ENCODE measurements at places on chromosomes 6 and 20. TPM values are rescaled to one million over a fixed set of nuclear protein-coding genes. Genes with fewer than 3 reads are reported as not detected.
A peak's percentile ranks its signal among the peaks of the same experiment; 100 is the strongest.

C20orf141 gene
- total RNA-seq = 177 TPM

HCRTR2 gene
- 0.50 TPM for total RNA-seq

EYA4 gene
- 11.3 TPM for total RNA-seq

TAAR9 gene
- 0.39 TPM for total RNA-seq

IRF4 gene
- total RNA-seq = 7.4 TPM

DUSP15 gene
- total RNA-seq = 175 TPM

EYA2 gene
- total RNA-seq = 14.6 TPM

SAPCD1 gene
- 10.4 TPM for total RNA-seq

GRCh38 chr6:12538881-12539357 lies 177.6 kb upstream of the PHACTR1 start:
- DNase-seq = peak; percentile 68

DNA sequence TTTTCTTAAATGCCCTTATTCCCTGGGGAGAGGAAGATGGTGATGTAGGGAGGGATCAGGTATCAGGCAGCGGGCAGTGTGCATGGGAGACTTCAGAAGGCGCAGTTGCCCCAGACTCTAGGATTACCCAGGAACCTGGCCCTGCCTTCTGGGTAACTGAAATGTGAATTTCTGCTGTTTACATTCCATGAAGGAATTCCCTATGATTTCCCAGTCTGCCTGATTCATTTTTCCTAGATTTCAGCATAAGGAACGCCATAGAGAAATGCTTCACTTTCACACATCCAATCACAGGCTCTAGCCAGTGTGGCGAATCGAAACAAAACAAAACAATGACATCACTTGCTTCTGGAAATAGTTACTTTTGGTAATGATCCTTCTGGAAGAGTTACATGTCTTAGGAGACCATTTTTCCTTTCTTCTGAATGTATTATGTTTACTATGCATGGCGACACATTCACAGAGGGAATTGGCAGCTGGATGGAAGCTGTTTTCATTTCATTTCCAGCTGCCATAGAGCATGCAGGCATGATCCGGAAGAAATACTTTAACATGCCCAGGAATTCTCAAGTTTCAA lies 33.3 kb downstream of the LRP11 start:
- DNase-seq = no peak

GRCh38 chr6:80330961-80331360 lies 224.5 kb downstream of the BCKDHB start:
- no peak for DNase-seq

- DNase-seq = no peak
Measured at GRCh38 chr20:55229451-55229850, 754.1 kb downstream of the DOK5 start.

- no peak for DNase-seq
Measured at GRCh38 chr20:4673371-4674001, 48.2 kb upstream of the PRND start.

DNA sequence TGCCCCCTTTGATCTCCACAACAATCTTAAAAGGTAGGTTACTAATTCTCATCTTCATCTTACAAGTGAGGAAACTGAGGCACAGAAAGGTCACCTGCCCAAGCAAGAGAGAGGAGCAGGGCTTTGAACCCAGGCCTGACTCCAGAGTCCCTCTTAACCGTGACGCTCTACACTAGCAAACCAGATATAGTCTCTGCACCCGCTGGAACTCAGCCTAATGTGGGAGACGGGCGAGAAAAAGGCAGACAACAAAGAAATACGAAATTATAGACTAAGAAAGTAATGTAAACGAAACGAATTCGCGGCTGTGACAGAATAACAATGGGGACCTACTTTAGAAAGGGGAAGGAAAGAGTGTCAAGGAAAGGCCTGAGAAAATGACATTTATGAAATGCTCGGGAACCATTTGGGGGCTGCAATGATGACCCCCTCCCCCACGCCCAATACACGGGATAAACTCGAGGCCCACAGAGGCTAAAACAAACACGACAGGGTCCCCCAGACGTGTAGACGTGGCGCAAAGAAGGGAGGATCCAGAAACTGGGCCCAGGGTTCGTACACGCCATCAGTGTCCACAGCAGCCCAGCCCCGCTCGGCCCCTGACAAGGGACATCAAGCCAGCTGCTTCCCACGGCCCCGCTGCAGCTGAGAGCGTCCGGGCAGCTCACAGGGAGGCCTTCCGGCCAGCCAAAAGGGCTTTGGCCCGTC lies 637 bp downstream of the TRPC4AP start:
- peak; percentile 36 for DNase-seq

DNA sequence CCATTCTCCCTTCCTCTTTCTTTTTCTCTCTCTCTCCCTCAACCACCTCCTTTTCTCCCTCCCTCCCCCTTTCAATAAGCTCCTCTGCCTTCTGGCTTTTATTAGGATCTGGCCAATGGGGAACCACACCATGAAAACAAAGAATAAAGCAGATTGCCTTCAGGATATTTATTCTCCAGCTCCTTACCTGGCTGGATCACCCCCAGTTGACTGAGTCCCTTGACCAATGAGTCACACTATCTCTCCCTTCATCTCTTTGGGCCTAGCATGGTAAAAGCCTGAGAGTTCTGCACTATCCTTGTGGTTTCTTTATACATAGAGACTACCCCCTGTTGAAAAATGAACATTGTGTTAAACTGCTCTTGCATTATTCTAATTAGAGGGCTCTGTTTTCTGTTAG lies 476.8 kb downstream of the EPHA7 start:
- DNase-seq = no peak

- no peak for DNase-seq
Measured at GRCh38 chr6:16493112-16493511, 254.7 kb downstream of the GMPR start.

DNA sequence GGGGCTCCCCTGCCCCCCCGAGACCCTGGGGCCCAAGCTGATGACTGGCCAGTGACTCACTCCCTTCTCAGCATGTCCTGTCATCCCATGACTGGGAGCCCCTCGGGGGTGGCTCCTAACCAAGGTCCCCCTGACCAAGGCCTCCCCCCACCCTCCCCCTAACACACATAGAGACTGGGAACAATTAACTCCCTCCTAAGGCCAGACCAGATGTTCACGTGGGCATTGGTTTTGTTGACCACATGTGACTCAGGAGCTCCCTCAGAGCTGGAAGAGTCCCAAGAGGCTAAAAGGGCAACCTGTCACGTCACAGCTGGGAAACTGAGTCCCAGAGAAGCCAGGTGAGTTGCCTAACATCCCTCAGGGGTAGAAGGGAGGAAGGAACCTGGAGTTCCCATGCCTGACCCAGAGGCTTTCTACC lies 10.6 kb upstream of the CCN5 start:
- no peak for DNase-seq

- no peak for DNase-seq
Measured at GRCh38 chr20:58741384-58741783, 48.8 kb downstream of the NPEPL1 start.

DNA sequence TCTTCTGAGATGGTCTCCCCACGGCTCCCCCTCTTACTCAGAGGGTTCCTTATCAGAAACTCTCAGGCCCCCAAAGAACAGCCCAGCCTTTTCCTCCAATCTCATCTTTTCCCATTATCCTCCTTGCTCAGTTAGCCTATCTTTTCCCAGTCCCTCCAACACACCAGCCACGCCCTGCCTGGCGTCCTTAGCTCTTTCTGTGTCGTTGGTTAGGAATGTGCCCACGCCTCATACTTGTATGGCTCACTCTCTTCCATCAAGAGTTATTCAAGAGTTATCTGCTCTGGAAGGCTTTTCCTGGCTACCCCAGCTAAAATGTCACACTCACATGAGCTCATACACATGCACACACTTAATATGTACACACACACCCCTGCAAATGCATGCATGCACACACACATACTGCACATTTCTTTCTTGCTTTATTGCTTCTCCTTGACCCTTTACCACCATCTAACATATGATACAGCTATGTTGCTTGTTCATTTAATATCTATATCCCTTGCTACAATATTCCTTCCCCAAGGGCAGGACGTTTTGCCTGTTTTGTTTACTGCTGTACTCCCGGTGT lies 37.6 kb downstream of the SLC2A10 start:
- no peak for DNase-seq

DNA sequence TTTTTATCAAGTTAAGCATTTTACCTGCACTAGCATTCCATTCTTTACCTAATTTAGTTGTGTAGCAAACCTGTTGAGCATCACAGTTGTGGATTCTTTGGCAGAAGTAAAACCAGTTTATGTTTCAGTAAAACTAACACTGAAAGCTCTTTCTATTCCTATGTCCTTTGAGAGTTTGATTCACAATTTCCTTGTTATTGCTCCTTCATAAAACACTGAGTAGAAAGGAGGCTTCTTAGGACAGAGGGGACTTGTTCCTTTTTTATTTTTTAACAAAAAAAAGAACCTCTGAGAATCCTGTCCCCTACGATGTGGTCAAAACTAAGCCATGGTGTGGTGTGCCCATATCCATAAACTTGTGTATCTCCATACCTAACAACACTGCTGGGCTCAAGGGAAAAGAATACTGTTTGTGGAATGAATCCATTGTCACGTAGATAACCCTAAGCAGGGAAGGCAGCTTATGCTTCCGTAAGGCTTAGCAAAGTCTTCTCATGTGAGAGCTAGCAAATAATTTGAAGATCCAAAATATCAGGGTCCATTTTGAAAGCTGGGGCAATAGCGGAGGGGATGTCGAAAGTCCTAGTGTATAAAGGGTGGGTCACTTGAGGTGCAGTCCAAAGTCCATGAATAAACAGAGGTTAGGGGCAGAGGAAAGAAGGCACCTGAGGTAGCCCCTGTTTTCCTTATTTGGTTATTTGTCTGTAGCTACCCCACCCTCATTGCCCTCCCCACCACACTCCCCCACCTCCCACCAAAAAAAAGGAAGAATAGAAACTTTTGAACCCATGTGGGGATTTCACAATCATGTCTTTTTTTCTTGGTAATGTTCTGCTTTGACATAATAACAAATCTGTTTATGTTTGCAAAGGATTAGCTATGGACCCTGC lies 71.0 kb downstream of the PLAGL1 start:
- no peak for DNase-seq

GRCh38 chr20:19812056-19812455 lies 54.0 kb downstream of the RIN2 start:
- DNase-seq = no peak

DNA sequence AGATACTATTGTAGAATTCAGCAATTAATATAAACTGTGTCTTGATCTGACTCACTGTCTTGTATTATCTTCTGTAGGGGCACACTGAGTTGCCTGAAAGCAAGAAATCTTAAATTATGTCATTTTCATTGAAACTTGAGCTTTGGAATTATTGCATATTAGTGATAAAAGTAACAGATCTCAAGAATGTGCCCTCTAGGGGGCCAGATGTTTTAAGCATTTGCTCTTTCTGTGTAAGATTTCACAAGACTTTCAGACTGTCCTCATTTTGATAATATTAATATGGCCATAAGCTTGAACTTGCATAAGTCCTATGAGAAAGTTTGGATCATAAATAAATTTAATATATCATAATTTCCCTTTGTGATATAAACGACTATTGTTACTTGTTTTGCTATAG lies 55.5 kb upstream of the MYO6 start:
- DNase-seq = no peak

DNA sequence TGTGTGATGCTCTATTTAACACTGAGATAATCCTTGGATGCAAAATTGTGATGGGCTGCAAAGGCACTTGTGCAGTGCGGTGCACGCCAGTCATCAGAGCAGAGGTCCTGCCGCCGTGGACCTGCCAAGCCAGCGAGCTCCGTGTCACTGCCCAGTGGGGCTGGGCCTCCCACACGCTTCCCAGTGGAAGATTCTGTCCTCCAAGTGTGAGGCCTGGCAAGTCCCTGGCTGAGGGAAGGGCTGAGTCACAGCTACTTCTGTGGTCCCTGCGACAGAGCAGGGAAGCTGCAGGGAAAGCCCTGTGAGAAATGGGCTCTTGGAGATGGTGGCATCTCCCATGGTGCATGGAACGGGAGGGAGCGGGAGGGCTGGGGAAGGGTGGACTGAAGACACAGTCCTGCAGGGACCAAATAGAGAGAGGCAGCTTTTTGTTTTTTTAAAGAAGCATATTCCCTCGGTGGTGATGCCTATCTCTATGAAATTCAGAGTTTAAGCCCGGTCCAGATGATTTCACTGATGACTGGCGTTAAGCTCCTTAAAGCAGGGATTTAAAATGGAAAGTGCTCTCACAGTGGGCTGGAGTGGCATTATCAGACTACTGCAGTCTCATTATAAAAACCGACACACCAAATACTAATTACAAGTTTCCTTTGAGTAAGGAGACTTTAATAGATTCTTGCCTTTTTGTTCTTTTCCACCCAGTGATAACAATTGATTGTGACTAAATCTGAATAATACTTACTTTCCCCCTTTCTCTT lies 413.7 kb downstream of the QKI start:
- no peak for DNase-seq

DNA sequence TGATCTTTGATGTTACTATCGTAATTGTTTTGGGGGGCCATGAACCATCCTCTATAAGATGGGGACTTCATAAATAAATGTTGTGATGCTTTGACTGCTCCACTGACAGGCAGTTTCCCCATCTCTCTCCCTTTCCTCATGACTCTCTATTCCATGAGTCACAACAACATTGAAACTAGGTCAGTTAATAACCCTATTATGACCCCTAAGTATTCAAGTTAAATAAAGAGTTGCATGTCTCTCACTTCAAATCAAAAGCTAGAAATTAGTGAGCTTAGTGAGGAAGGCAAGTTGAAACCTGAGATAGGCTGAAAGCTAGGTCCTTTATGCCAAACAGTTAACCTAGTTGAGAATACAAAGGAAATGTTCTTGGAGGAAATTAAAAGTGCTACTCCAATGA lies 491.0 kb downstream of the HAO1 start:
- DNase-seq = no peak

- no peak for DNase-seq
Measured at GRCh38 chr6:87905101-87905641, 142.5 kb upstream of the SPACA1 start.

DNA sequence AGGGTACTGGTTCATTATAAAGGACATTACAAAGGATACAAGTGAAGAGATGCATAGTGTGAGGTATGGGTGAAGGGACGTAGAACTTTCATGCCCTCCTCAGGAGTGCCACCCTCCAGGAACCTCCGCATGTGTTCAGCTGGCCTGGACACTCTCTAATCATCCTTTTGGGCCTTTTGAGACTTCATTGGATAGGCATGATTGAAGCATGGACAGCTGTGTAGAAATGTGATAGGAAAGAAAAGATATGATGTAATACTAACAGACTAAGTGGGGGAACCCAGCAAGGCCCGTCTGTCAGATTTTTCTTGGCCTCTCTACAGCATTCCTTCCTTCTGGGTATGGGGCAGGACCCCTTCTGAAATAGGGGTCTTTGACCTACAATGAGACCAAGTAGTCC lies 31.1 kb downstream of the DOP1A start:
- no peak for DNase-seq

DNA sequence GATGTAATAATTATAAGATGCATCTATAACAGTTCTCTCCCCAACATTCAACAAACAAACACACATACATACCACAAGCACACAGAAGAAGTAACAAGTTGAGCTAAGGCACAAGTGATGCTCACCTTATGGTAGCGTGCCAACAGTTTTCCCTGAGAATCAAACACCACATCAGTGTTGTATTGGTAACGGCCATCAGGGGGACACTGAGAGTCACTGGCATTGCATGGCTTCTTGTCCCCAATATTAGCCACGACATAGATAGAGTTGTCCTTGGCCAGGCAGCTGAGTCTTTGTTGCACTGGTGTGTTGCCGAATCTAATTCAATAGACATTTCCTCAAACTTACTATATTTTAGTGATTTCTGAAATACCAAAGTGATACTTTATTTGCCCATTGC lies 14.8 kb upstream of the VNN1 start:
- no peak for DNase-seq

- DNase-seq = peak; percentile 37
Measured at GRCh38 chr20:18416486-18416885, 50.3 kb downstream of the DZANK1 start.

GRCh38 chr20:64142590-64142989 lies 21.7 kb upstream of the MYT1 start:
- no peak for DNase-seq

Data from testis (tissue), 5 donors.